Activated CD8-positive, alpha-beta memory T cell treated with anti-CD3 and anti-CD28 coated beads, Interleukin-2, amount 50 U/mL, for 4 hours (primary cell): ENCODE measurements at places on chromosomes 5 and 9.

DNA sequence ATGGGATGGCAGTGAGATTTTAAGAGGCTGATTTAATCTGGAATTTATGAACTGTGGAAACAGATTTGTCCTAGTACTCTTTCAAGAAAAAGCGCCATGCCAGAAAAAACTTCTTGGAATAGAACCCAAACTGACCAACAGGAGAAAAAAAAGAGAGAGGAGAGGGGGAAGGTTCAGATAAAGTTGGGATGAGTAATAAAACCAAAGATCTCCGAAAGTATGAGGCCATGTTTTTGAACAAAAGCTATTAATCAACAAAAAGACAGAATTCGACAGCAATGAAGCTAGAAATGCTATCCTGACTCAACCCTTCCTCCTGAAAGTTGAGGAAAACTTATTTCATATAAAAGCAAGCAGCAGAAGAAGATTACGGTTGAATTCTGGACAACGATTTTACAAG, 135.5 kb downstream of the CEMIP2 start:
- DNase-seq: no peak

- no peak for DNase-seq
These were observed 20.0 kb downstream of the MOCS2 start for GRCh38 chr5:53089481-53089991.

DNA sequence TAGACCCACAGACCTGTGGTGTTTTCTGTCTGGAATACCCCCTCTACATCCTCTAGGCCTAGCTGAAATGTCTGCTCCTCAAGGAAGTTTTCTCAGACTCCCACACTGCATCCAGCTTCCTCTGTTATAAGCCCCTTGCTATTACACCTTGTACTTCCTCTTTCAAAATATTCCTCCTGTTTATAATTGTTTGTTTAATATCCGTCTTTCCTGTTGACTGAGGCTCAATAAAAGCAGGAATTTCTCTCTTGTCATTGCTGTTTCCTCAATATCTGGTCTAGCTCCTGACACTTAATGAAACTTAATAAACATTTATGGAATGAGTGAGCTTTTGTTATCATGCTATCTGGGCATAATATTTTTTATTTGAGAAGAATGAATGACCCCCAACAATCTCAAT, 34.1 kb upstream of the IQGAP2 start:
- no peak for DNase-seq

GRCh38 chr9:109499631-109500410, 1.7 kb upstream of the PTPN3 start:
- no peak for DNase-seq

GRCh38 chr9:127293767-127294166, 29.2 kb downstream of the GARNL3 start:
- no peak for DNase-seq

DNA sequence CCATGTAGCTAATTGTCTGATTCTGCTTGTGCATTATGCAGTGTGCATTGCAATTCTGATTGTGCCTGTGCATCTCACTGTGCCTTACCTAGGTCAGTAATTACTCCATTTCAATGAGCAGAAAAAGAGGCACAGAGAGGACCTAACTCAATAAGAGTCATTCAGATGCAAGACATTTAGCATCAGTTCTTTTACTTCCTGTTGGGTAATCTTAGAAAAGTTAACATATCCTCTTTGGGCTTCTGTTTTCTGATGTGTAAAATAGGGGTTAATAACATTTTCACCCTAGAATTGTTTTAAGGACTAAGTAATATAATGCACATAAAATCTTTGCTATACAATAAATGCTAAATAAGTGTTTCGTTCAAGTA, 7.0 kb upstream of the DCTN4 start:
- DNase-seq: no peak
